Aorta (tissue), 5 donors: ENCODE measurements at places on chromosomes 11 and 22. TPM values are rescaled to one million over a fixed set of nuclear protein-coding genes. Genes with fewer than 3 reads are reported as not detected.

OR56A3 gene
- total RNA-seq, result not detected

OMP gene
- total RNA-seq, result 2.1 TPM

PPP2R5B gene
- total RNA-seq, result 36.8 TPM

XKR3 gene
- not detected for total RNA-seq

PKDREJ gene
- not detected for total RNA-seq

GLYAT gene
- total RNA-seq, result not detected

RIMBP3B gene
- total RNA-seq, result not detected

IGHMBP2 gene
- 24.6 TPM for total RNA-seq

BAIAP2L2 gene
- 0.48 TPM for total RNA-seq

DEFB131B gene
- total RNA-seq, result not detected

C11orf42 gene
- total RNA-seq, result not detected

PAMR1 gene
- total RNA-seq, result 3.1 TPM

HINFP gene
- total RNA-seq, result 32.4 TPM

KIAA1671 gene
- 57.0 TPM for total RNA-seq

TRIM21 gene
- total RNA-seq, result 20.7 TPM

DDX25 gene
- total RNA-seq, result 0.30 TPM

ZNF280B gene
- total RNA-seq, result 0.29 TPM

RTN4RL2 gene
- 4.3 TPM for total RNA-seq

ASPHD2 gene
- total RNA-seq, result 1.5 TPM

OR52N4 gene
- total RNA-seq, result 0.78 TPM

APOL2 gene
- 42.0 TPM for total RNA-seq

ENTHD1 gene
- not detected for total RNA-seq

P2RY6 gene
- total RNA-seq, result 6.1 TPM

NECTIN1 gene
- 5.5 TPM for total RNA-seq

SLC22A9 gene
- total RNA-seq, result not detected

TENM4 gene
- total RNA-seq, result 4.7 TPM

MS4A12 gene
- total RNA-seq, result not detected

NCF4 gene
- total RNA-seq, result 42.4 TPM

SAA4 gene
- total RNA-seq, result not detected

CCDC116 gene
- total RNA-seq, result 1.0 TPM

OR51G1 gene
- total RNA-seq, result not detected

KCNJ1 gene
- total RNA-seq, result 0.24 TPM

KCNJ11 gene
- total RNA-seq, result 1.0 TPM
